Tibial nerve (tissue), 4 donors: ENCODE measurements at places on chromosomes 6 and 20. TPM values are rescaled to one million over a fixed set of nuclear protein-coding genes. Genes with fewer than 3 reads are reported as not detected.

- no peak for DNase-seq
Observed at GRCh38 chr6:13742961-13743735, 31.5 kb upstream of the RANBP9 start.

DNA sequence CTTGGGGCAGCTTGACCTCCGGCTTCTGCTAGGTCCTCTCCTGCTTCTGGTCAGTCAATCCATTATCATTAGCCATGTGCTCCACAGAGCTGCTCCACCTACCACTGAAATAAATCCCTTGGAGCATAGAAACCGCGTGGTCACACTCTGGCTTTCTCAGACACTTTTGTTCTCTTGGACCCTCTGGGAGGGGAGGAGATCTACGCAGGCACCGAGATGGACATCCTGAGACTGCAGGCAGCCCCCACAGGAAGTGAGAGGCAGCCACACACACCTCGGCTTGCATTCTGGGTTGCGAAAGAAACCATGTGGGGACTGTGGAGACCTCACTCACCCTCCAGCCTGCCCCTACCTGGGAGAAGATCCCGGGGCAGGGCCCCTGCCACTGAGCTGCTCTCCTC lies 79.5 kb downstream of the FYN start:
- DNase-seq = no peak

DNA sequence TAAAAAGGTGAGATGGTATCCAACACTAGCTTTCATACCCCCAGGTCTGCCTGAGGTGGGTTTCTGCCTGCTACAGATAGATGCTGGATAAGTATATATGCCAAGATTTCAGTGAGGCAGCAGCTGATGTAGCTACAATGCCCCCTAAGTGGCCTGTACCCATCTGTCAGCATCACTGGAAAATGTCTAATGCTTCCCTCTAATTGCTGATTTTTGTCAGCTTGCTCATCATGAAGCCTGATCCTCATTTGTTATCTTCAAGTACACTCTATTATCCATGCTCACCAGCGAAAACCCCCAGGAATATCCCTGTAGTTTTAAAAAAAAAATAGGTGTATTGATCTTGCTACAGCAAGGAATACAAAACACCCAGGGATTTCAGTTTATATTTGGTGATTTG lies 32.2 kb downstream of the OPRM1 start:
- DNase-seq = no peak

GRCh38 chr20:719816-720215 lies 44.2 kb upstream of the SCRT2 start:
- no peak for DNase-seq

GRCh38 chr6:167091805-167092107 lies 31.1 kb upstream of the CCR6 start:
- no peak for DNase-seq

- peak; percentile 73 for DNase-seq
Observed at GRCh38 chr20:50278684-50279531, 88.3 kb downstream of the CEBPB start.

DNA sequence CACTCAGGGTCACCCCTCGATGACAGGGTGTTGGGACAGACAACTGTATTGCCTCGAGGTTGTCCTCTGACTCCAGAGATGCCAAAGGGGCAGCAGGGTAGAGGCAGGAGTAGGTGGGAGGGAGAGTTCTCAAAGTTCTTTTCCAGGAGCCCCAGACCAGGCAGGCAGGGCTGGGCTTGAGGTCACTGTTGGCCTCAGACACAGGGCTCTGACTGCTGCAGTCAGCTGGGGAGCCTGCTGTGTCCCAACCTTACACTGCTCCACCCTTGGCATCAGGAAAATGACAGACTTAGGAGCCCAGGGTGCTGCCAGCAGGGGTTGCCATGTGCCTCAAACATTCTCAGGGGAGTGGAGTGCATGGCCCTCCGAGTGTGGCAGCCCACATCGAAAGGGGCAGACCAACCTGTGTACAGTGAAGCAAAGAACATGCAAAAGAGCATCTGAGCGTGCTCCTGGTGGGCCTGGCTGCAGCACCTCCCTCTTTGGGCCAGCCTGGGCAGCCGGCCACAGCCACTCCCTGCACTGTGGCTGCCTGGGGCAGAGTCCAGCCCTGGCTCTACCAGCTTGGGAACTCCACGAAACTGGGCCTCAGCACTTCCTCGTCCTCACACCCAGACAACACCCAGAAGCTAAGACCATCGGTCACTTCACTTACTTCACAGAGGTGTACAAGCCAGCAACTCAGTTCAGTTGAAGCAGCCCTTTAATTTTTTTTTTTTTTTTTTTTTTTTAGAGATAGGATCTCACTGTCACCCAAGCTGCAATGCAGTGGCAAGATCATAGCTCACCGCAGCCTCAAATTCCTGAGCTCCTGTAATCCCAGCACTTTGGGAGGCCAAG lies 24.0 kb downstream of the C6orf132 start:
- peak; percentile 27 for DNase-seq

DNA sequence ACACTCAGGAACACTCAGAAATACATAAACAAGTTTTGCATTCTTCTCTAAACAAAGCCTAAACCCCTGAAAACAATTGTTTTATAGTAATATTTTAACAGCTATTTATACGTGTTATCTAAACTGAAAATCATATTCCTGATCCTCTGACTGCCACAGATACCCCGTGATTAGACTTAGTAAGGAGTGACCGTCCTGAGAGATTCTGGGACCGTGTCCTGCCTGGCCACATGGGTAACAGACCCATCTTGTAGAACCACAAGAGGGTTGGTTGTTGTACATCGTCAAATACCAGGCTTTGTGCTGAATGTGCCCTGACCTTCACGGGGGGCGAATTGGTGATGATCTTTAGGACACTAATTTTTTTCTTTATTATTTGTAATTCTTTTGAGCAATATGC lies 214.4 kb downstream of the TMEM242 start:
- DNase-seq = no peak

DNA sequence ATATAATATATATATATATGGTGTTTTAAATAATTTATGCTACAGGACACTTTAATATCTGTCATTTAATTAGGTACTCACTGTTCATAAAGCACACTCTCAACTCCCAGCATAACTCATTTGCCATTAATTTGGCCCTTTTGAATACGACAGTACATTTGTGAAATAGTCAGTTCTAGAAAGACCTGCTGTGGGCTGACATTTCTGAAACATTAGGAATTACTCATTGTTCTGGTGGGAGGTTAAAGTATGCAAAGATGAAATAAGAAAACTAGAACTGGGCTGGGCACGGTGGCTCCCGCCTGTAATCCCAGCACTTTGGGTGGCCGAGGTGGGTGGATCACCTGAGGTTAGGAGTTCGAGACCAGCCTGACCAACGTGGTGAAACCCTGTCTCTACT lies 497.5 kb downstream of the UTRN start:
- no peak for DNase-seq

GRCh38 chr20:59411170-59411569 lies 110.8 kb downstream of the EDN3 start:
- DNase-seq = no peak

DNA sequence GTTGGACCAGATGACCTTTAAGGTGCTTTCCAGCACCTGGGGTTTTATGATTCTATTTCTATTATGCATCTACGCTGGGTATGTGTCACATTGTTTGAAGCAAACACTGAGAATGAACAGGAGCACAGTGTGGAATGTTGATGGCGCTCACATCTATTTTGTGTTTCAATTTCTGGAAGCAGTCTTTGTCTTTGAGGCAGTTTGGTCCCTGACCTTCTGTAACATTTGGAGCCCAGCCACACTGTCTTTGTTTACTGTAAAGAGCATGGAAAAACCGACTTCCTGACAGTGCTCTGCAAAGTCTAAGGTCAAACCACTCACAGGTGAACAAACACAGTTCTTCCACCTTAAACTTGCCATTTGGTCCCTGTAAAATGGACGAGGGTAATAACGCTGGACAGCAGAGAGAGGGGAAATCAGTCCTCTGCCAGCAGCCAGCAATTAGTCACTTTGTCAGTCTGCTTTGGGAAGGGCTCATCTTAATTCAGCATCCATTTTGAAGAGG lies 155.5 kb downstream of the PRL start:
- DNase-seq = no peak

DNA sequence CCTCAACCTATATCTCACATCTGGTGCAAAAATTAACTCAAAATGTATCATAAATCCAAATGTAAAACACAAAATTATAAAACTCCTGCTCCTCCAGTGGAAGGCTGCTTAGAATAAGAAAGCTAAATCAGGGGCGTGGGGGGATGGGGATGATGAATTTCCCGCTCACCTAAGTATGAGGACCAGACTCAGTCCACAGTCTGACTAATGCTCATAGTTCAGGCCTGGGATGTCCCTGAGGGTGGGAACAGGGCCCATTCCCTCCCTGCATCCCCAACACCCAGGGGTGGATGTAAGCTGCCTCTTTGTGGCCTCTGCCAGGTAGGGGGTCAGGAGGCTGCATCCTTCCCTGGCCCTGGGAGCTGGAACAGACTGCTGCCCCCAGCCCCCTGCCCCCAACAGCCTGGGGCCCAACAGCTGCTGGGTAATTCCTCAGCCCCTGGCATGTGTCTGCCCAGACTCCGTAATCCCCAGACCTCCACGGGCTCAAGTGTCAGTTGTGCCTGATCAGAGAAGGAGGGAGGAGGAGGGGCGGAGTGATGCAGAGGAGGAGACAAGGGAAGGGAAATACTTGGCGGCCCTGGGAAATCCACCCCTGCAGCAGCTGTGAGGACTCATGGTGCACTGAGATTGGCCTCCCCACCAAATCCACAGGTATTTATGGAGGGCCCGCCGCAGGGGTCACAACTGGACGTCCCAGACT lies 224.5 kb downstream of the PREX1 start:
- DNase-seq = no peak

- DNase-seq = no peak
Observed at GRCh38 chr6:166814390-166814789, 142.0 kb downstream of the RNASET2 start.

GRCh38 chr20:43993560-43993959 lies 78.9 kb downstream of the TOX2 start:
- no peak for DNase-seq

- no peak for DNase-seq
Observed at GRCh38 chr6:156525541-156525940, 251.6 kb upstream of the ARID1B start.

GRCh38 chr6:2633736-2634135 lies 117.0 kb downstream of the MYLK4 start:
- no peak for DNase-seq

DNA sequence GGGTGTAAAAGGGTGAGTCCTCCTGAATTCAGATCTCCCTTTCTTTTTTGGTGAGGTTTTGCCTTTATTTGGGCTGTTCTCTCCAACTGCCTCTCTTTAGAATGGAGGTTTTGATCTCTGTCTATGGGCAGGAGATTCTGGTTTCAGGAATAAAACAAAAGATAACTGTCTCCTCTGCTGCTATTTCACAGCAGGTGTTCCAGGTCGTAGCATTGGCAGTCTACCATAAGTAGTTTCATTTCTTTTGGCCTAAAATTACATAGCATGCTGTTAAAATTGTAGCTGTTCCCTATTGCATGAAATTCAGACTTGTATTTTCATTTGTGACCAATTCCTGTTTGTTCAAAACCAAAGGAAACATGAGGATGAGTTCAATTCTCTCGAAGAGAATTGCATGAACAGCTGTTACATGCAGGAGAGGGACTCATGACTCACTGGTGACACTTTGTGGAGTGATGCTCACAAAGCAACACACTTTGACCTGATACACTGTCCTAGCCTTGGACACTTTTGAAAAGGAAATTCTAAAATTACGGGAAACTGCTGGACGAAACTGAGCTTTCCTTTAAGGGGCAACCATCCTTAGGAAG lies 76.8 kb upstream of the SIRPG start:
- DNase-seq = no peak

DNA sequence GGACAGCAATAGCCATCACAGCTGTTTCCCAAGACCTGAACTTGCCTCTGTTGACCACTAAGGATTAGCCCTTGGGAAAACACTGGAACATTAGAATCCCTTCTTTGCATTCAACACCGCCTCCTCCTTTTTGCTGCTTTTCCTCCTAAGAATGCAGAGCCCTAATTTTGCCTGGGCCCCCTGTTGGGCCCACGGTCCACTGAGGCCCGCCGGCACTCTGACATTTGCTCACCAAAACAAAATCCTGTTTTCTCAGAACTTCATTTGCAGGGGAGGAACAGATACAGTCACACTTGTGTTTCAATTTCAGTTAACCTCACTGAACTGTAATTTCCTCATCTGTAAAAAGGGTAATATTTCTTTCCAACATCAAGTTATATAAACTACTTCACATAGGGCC lies 116.0 kb upstream of the JARID2 start:
- no peak for DNase-seq

DNA sequence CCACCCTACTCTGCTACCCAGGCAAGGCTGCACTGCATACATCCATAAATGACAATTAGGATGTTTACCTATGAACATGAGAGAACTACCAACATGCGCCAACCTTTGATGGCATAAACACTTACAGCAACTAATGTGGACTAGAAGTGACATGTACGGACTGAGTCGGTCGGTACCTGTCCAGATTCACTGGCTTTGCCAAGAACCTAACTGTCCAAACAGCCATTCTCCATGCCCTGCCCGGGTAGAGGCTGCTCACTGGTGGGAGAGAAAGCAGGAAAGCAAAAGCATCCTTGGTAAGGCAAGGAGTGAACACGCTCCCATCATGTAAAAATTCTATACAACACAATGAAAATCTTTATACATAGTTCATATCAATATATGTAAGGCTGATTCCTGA lies 30.0 kb downstream of the SYNDIG1 start:
- DNase-seq = no peak

GRCh38 chr6:149164199-149164750 lies 153.2 kb upstream of the TAB2 start:
- no peak for DNase-seq

Gene TAP1
- 45.9 TPM for total RNA-seq

Gene HAO1
- not detected for total RNA-seq

Gene APMAP
- 83.1 TPM for total RNA-seq

Gene CAGE1
- not detected for total RNA-seq

Gene NRN1
- total RNA-seq = 66.5 TPM

Gene PSORS1C2
- not detected for total RNA-seq

Gene CNR1
- total RNA-seq = 17.1 TPM

Gene NFYA
- 32.7 TPM for total RNA-seq

Gene GSTA2
- total RNA-seq = not detected

Gene CRIP3
- not detected for total RNA-seq

Gene ZBTB24
- total RNA-seq = 7.3 TPM

Gene GID8
- total RNA-seq = 23.4 TPM

Gene LST1
- 15.7 TPM for total RNA-seq

Gene C6orf141
- total RNA-seq = 0.90 TPM

Gene SAMD5
- 3.3 TPM for total RNA-seq

Gene ROS1
- not detected for total RNA-seq

Gene SSTR4
- total RNA-seq = not detected
